ENCODE measurements at places on chromosomes 6 and 20. TPM values are rescaled to one million over a fixed set of nuclear protein-coding genes. Genes with fewer than 3 reads are reported as not detected.

PLCB4 gene
- total RNA-seq: not detected

TAGAP gene
- total RNA-seq: 51.0 TPM

TNXB gene
- 3.5 TPM for total RNA-seq

STX11 gene
- 20.9 TPM for total RNA-seq

SLC16A10 gene
- total RNA-seq: 7.0 TPM

OR2J3 gene
- total RNA-seq: not detected

PNPLA1 gene
- not detected for total RNA-seq

Measured in activated CD4-positive, alpha-beta T cell treated with anti-CD3 and anti-CD28 coated beads for 36 hours (primary cell).